Stimulated activated CD4-positive, alpha-beta T cell treated with anti-CD3 and anti-CD28 coated beads, Interleukin-4, amount 100 ng/mL, for 48 hours (primary cell): ENCODE measurements at places on chromosomes 5 and 9.

- DNase-seq: no peak
Measured at GRCh38 chr9:69985971-69986370, 57.7 kb upstream of the MAMDC2 start.

DNA sequence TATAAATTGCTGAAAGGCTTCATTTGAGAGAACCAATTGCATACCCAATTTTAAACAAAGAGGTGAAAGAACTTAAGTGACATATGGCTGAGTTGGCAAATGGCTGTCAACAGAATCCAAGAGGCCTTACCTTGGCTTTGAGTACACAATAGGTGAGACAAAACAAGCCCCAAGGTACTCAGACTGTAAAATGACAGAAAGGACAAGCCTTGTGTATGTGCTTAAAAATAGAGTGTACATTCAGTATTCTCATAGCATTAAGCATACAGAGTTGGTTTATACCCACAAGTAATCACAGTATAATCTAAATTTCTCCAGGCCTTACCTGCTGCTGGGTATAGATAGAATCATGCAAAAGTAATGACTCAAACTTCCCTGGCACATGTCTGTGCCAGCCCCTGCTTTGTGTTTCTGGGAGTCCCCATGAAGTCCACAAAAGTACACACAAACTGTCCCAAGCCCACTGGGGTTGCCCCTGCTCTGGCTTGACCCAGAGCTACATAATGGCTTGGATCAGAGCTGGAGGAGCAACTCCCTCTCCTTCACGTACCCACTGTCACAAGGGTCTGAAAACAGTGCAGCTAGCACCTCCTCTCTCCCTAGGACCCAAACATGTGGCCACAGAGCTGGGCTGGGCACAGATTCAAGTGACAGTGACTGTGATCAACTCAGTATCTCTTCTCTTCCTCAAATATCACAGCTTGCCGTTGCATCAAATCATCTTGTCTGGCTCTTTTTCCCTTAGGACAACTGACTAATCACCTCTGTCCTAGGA is 250.8 kb downstream of the ENC1 start:
- DNase-seq: no peak

DNA sequence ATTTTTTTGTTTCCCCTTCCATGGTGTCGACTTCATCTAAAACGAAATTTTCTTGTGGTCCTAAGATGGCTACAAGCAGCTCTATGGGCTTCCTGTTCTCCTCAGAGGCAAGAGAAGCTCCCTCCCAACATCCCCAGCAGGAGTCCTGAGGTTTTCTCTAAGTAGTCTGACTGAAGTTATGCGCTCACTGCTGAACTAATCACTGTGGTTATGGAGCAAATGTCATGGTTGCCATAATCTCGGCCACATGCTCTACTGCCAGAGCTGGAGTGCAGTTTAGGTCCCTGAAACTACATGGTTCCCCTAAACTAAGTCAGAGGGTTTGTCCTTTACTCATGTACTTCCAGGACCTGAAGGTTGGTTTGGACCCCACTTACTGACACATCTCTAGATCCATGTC is 68.0 kb upstream of the MAMDC2 start:
- DNase-seq: no peak

DNA sequence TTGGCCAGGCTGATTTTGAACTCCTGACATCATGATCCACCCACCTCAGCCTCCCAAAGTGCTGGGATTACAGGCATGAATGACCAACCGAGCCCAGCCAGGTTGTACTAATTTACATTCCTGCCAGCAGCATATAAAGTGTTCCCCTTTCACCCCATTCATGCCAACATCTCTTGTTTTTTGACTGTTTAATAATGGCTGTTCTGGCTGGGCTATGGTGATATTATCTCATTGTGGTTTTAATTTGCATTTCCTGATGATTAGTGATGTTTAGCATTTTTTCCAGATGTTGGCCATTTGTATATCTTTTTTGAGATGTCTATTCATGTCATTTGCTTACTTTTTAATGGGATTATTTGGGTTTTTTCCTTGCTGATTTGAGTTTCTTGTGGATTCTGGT is 87.3 kb downstream of the INVS start:
- DNase-seq: no peak

DNA sequence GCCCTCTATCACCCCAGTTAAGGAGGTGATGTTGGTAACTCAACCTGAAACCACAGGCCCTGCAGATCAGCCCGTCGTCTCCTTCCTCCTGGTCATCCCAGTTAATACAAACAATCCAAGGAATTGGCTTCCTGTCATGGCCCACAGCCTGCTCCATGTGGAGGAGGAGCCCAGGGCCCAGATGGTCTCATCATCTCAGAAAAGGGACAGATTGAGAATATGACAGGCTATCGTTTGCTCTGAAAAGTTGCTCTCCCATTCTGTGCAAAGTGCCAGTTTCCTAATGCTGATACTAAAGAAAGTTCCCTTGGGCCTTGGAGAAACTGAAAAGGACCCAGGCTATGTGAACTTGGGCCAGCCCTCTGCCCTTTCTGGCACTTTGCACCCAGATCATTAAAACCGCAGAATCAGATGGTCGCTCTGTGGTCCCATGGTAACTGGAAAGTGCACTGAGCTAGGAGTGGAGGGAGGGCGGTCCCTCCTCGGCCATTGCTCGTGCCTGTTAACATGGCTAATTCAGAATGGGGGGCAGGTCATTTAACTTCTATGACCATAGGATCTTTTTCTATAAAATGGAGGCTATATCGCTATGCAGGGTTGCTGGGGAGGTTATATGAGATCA is 675 bp upstream of the SPAAR start:
- no peak for DNase-seq

DNA sequence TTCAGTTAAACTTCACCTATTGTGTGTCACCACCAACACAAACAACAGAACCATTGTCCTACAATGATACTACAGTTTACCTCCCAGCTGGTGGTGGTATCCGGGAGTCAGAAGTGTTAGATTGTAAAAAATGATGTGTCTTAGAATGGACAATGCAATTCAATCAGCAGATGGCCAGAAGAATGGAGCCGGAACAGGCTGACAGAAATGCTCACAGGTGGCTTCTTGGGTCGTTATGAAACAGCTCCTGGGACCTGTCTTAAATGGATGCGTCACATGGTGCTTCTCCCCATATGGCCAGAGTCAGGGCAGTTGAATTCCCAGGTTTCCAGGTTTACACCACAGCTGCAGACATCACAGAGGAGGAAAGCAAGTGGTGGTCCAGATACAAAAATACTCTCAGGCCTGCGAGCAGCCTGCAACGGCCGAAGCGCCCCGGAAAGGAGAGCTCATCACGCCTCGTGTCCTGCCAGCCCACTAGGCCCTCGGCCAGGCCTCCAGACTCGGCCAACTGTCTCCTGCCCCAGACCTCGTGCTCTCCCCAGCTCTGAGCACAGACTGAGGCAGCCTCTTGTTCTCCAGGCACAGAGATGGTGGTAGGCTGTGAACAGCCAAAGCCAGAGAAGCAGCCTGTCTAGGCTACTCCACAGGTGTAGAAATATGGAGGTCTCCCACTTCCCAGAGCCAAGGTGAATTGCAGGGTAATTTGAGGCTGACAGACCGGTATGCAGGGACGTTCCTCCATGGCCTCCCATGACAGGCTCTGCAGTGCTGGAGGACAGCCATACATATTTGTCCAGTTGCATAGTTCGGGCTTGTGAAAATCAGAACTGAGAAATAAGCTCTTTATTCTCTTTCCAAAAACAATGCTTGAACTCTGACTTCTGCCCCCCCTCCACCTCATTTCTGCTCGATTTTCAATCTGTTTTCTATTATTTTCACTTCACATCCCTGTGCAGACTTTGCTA is 98.5 kb upstream of the SPATA31C2 start:
- no peak for DNase-seq

- no peak for DNase-seq
Measured at GRCh38 chr5:141715346-141715905, 33.4 kb upstream of the ARAP3 start.

- no peak for DNase-seq
Measured at GRCh38 chr5:348726-349125, 27.2 kb downstream of the AHRR start.

DNA sequence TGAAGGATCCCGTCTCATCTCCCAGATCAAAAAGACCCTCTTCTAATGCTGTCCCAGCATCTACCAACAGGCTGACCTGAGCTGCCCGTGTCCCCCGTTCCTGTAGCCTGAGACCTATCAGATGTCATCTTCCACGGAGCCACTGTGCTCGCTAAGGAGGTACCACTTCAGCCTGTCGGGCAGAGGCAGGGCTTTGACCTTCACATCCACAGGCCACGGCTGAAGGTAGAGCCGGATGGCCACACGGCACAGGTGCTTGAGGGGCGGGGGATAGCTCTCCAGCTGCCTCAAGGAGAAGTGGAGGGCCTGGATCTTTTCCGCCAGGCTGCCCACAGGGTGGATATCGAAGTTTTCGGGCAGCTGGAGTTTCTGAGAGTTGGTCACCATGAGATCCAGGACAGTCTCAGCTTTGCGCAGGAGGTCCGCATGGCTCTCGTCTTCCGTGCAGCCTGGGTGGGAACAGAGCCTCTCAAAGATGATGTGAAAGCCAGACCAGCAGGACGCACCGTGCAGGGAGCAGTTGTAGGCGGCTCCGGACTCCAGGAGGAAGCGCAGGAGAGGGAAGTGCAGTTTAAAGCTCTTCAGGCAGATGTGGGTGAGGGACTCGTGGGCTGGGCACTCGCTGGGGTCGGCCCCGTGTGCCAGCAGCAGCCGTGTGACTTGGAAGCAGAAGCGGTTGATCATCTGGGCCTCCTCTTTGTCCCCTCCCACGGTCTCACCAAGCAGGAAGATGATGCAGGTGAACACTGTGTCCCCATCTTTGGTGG is 4.1 kb downstream of the ASB6 start:
- DNase-seq: no peak

DNA sequence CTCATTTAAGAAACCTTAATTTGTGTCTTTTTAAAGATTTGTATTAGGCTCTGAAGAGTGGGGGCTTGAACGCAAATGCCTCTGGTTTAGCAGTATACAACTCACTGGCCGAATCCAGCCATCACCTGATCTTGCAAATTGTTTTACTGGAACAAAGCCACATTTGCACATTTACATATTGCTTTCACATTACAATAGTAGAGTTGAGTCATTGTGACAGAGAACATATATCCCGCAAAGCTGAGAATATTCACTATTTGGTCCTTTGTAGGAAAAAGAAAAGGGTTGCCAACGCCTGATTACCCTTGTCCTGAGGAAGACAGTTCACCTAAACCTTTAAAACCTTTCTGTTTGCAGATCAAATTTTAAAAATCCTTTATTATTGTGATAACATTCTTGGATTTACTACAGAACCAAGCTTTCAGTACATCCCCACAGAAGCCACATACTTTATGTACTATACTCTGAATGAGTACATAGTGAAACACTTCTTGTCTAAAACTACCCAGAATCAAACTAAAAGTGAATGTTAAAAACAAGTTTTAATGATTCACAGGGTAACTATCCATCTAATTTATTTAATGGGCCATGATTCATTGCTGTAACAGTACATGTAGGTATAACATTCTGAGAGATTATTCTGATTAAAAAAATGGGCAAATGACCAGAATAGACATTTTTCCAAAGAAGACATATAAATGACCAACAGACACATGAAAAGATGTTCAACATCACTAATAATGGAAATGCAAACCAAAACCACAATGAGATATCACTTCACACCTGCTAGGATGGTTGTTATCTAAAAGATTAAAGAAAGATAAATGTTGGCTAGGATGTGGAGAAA is 161.0 kb downstream of the SLC25A46 start:
- no peak for DNase-seq

- no peak for DNase-seq
Measured at GRCh38 chr5:115319007-115319406, 22.6 kb upstream of the CCDC112 start.
